Stimulated activated CD8-positive, alpha-beta memory T cell treated with anti-CD3 and anti-CD28 coated beads, Interleukin-7, amount 100 ng/mL, for 48 hours (primary cell): ENCODE measurements at places on chromosomes 12 and 14.
A peak's percentile ranks its signal among the peaks of the same experiment; 100 is the strongest.

DNA sequence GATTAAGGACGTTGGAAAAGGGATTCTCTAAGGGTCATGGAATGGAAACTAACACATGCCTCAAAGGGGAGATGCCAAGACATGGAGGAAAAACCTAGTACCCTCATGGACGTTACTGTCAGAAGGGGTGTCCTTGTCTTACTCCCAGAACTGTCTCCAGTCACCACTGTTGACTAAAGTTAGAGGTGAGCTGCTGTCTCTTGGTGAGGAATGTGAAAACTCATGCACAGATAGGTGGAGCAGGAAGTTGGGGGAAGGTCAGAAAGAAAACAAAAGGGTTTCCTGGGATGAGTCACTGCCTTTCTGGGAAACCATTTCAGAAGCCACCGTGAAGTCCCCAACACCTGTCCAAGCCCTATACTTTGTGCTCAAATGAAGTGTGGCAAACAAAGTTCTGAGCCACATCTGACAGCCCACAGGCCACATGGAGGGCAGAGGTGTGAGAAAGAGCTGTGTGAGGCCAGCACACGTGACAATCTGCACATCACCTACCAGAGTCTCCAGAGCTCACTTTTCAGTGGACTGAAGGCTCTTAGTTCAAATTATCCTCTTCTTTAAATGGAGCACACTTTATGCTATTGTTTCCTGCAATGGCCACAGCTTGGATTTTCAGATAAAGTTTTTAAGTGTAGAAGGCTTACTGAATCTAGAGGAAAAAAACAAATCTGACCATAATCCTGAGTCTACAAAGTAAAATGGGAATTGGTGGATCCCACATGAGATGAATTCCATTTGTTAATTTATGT lies 92.9 kb upstream of the EGLN3 start:
- DNase-seq, result peak; percentile 74

GRCh38 chr12:86721713-86722397 lies 465.7 kb upstream of the MGAT4C start:
- DNase-seq, result no peak

DNA sequence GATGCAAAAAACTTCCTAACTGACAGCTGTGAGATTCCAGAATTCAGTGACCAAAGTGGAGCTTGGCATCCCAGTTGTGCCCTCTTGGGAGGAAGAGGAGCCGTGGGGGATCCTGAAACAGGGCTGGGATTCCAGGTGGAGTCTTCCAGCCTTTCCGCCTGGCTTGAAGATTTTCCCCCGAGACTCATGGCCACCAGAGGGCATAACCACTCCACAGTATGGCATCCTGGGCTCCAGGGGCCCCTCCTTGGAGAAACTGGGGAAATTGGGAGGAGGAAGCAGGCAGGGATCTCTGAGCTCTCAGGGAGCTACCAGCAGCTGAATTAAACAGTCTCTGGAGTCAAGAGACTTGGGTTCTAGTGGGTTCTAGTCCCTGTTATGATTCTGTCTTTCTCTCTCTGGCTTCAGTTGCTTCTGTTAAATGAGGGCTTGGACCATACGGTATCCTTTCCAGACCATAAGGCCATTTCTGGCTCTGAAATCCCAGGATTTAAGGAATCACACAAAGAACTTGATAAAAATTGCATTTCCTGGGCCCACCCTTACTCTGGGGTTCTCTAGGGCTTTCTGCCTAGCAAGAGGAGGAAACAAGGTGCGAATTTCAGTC lies 2.6 kb upstream of the TAMALIN start:
- no peak for DNase-seq

DNA sequence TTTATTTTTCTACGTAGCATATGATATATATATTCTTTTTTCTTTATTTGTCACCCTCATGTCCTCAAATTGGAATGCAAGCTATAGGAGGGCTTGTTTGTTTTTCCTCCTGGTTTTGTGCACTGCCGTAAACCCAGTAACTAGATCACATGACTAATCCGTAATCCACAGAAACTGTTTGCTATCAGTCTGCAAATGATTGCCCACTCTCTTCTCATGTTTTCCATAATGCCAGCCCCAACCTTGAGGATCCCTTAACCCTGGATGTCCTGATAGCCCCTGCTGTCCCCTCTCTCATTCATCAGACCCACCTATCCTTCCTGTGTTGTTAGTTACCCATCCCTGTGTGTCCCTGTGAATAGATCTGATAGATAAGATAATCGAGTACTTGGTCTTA lies 94.0 kb downstream of the TSPAN9 start:
- DNase-seq, result no peak

- DNase-seq, result no peak
These were observed 136.9 kb downstream of the FUT8 start for GRCh38 chr14:65549429-65549828.

DNA sequence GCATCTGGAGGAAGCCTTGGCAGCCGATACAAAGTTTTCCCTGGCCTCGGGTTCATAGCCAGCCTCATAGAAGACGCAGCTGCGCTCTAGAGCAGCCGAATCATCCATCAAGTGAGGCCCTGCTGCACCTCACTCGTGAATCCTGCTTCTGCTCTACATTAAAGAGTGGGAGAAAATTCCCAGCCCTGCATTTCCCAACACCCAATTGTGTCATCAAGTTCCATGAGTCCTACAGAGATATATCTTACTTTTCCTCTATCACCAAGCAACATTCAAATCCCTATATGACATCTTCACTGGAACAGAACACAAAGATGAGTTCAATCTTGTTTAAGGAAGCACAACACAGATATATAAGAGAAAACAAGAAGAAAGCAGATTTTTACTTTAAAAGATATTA lies 139.3 kb downstream of the TTC7B start:
- no peak for DNase-seq

DNA sequence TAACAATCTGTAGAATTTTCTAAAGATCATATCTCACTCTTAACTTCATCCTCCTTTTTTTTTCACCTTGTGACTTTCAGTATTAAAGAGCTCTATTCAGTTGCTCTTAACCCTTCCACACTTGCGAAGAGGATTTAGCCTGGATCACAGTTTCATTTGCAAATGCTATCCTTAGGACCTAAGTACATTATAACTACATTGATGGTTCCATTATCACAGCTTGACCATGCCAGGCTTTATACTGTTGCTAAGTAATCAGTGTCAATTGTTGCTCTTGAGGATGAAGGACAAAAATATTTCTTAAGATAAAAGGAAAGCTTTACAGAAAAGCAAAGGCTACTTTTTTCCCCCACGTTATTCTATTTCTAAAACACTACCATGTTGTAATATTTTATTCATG lies 122.2 kb downstream of the PDZRN4 start:
- no peak for DNase-seq

DNA sequence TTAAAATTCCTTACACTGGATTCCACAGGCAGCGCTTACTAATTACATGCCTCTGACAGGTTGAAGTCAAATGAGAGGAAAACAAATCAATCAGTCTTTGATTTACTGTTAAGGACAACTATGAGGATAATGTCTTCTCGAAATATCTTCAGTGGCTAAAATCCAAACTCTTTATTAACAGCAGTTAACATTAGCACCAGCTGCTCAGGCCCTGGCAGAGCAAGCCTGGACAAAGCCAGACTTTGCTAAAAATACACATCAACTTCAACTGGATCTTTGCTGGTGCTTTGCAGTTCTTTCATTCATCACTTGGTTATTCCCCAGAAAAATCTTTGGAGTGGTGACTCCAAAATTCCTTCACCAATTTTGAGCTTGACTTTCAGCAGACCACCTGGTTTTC lies 98.7 kb downstream of the HECTD4 start:
- DNase-seq, result no peak

DNA sequence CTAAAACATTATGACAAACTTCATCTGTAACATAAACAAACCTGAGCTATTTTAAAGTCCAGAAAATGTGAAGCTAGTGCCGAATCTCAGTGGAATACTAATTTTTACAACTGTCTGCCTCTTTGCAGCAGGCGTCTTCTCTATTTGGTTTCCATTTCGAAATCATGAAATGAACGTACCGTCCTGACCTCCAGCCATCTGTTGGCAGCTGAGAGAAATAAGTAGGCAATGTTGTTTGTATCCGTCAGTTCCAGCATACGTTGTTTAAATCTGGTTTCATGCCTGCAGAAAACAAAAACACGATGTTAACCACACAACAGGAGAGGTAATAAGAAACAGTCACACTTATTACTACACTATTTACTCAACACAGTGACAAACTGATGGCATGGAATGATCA lies 54.3 kb upstream of the KCNJ8 start:
- no peak for DNase-seq

GRCh38 chr12:124097701-124098100 lies 124.7 kb downstream of the ZNF664 start:
- no peak for DNase-seq

DNA sequence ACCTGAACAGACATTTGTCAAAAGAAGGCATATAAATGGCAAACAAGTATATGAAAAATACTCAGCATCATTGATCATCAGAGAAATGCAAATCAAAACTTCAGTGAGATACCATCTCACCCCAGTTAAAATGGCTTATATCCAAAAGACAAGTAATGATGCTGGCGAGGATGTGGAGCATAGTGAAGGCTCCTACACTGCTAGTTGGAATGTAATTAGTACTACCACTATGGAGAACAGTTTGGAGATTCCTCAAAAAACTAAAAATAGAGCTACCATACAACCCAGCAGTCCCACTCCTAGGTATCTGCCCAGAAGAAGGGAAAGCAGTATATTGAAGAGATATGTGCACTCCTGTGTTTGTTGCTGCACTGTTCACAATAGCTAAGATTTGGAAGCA lies 146.1 kb downstream of the TGFB3 start:
- no peak for DNase-seq

DNA sequence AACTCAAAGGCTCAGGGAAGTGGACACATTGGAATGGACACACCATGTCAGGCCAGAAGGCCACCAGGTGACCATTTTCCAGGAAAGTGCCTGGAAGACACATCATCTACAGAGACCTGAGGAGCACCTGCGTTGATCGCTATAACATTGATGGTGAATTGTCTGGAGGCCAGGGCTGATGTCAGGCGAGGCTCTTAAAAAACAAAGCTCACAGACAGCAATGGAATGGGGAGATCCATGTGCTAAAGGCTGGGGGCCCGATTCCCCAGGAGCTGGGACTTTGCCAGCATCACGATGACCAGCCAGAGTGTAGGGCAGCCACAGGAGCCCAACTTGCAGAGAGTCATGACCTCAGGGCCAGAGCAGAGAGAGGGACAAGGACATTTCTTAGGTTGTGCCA lies 30.3 kb downstream of the DIO3 start:
- DNase-seq, result no peak

- no peak for DNase-seq
These were observed 334.4 kb downstream of the ADGRD1 start for GRCh38 chr12:131287938-131288764.

DNA sequence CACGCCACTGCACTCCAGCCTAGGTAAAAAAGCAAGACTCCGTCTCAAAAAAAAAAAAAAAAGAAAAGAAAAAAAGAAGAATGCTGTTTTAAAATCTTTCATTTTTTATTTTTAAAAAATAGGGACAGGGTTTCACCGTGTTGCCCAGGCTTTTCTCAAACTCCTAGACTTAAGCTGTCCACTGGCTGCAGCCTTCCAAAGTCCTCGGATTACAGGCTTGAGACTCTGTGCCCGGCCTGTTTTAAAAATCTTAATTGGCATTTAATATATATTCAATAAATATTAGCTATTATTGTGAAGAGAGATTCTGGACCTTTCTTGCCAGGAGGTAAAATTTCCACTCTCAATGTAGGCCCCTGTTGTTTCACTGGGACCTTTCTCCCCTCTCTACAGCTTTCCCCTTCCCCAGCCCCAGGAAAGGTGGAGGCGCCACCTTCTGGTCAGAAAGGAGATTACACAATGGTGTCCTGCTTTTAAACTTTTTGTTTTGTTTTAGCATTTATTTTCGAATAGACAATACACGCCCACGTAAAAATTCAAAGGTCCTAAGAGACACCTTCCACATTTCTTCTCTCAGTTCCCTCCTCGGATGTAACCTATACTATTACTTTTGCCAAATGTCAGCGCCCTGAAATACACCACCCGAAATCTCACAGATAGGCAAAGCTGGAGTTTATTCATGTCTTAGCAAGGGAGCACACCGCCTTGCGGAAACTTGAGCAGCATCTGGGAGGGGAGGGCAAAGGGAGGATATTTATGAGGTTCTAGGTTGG lies 23.8 kb upstream of the PHC1 start:
- DNase-seq, result peak; percentile 5

DNA sequence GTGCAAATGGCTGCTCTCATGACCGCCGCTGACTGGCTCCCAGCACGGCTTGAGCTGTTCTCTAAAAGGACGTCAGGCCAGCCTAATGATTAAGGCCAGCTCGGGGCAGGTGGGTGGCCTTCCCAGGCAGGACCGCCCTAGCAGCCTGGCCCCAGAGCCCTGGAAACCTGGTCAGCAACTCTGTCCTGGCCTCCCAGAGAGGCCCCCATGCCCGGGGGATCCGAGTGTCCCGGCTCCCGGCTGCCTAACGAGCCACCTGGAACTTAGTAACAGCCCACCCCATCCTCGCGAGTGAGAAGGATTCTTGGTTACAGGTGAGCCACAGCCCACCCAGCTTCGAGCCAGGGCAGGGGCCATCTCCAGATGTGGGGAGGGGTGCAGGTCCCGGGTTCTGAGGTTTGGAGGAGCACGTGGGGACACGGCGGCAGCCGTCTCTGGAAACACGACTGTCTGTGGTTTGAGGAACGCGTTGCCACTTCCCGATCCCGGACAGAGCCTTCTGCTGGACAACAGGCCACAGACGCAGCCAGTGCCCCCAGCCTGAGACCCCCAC lies 73.8 kb upstream of the FBRSL1 start:
- no peak for DNase-seq

DNA sequence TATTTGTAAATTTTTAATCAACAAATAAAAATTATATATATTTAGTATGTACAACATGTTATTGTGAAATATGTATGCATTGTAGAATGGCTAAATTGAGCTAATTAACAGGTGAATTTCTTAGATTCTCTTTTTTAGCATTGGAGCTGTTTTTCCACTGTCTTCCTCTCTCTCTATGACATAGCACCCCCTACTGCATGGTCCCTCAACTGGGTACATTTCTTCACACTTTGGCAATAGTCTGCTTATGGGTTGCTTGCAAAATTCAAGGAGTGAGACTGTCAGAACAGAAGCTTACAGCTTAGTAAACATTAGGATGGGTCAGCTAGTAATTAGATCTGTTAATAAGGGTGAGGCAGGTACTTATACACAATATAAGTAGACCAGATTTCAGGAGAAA lies 658.5 kb upstream of the MGAT4C start:
- DNase-seq, result no peak

GRCh38 chr12:76144245-76144549 lies 59.7 kb upstream of the NAP1L1 start:
- DNase-seq, result no peak

- no peak for DNase-seq
These were observed 13.5 kb downstream of the PHLDA1 start for GRCh38 chr12:76018111-76018510.

- DNase-seq, result no peak
These were observed 397.6 kb downstream of the BCAT1 start for GRCh38 chr12:24551163-24551786.

GRCh38 chr12:2826721-2827515 lies 7.9 kb downstream of the NRIP2 start:
- DNase-seq, result no peak
